CD4-positive, alpha-beta T cell (primary cell): ENCODE measurements at places on chromosomes 12 and 14.

DNA sequence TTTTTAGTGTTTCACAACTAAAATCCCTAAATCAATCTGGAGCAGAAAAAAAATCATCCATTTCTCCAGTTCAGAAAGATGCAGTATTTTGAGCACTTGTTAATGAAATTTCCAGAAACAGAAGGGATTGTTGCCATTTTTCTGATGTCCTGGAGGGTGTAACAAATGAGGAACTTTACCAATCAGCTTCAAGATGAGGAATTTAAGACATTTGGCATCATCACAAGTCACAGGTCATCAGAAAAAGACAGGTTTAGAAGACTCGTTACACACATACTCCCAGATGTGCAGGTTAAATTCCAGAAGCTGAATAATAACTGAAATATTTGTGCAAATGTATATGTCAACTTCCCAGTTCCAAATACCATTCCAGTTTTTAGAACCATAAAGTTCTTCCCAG lies 482 bp upstream of the PSMC1 start:
- H3K27ac ChIP-seq = no peak overlapping the region
- no peak for DNase-seq
- H3K36me3 ChIP-seq = peaks cover 14% of the 10 kb centered on the region

- no peak for DNase-seq
- no peaks in the 10 kb centered on the region for H3K27me3 ChIP-seq
- no peaks in the 10 kb centered on the region for H3K36me3 ChIP-seq
- H3K27ac ChIP-seq = no peak overlapping the region
- no peaks in the 10 kb centered on the region for H3K4me1 ChIP-seq
Measured at GRCh38 chr12:131017477-131017991, 63.8 kb downstream of the ADGRD1 start.

- H3K27me3 ChIP-seq = no peaks in the 10 kb centered on the region
- no peak for DNase-seq
- H3K4me3 ChIP-seq = no peak overlapping the region
- no peaks in the 10 kb centered on the region for H3K4me1 ChIP-seq
- H3K27ac ChIP-seq = no peak overlapping the region
Measured at GRCh38 chr14:32304296-32304695, 24.8 kb upstream of the AKAP6 start.

- H3K27ac ChIP-seq = no peak overlapping the region
- H3K27me3 ChIP-seq = no peaks in the 10 kb centered on the region
- peaks cover 72% of the 10 kb centered on the region for H3K36me3 ChIP-seq
- no peak overlapping the region for H3K4me3 ChIP-seq
- DNase-seq = no peak
Measured at GRCh38 chr12:113932381-113933196, 33.5 kb downstream of the RBM19 start.

- H3K4me1 ChIP-seq = no peaks in the 10 kb centered on the region
- H3K27me3 ChIP-seq = no peaks in the 10 kb centered on the region
- no peak for DNase-seq
- H3K4me3 ChIP-seq = no peak overlapping the region
Measured at GRCh38 chr12:32083489-32083888, 23.2 kb upstream of the BICD1 start.

DNA sequence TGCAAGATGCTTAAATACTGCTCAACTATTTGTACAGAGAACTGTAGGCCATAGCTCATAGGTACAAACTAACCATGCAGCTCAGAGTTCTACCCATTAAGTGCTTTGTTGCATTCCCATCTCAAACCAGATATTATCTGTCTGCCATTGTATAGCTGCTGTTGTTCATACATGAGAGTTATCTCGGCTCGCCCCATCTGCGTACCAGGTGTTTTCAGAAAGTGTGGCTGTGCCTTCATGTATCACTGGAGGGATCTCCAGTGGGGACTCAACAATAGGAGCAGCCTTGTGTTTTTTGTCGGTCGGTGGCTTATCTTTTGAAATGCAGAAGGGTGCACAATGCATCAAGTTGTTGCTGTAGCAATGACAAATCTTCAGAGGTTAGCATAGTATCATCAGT lies 678.3 kb downstream of the RERGL start:
- H3K27me3 ChIP-seq = no peaks in the 10 kb centered on the region
- H3K36me3 ChIP-seq = no peaks in the 10 kb centered on the region
- no peak overlapping the region for H3K4me3 ChIP-seq
- H3K27ac ChIP-seq = no peak overlapping the region
- DNase-seq = no peak

DNA sequence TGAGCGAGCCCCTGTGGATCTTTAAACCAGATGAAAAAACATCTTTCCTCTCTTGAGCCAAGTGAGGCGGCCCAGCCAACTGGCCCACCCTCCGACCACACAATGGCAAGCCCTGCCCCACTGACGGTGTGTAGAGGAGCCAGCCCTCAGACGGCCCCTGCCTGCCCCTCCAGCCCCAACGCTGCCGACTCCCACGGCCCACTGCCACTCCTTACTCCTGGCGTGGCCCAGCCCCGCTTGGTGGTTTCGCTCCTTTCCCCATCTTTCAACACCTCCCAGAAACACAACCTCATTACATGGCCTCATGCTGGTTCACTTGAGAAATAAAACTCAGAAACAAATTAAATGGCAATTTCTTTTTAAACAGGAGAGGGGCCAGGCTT lies 80.6 kb upstream of the DICER1 start:
- no peaks in the 10 kb centered on the region for H3K36me3 ChIP-seq
- H3K4me1 ChIP-seq = no peaks in the 10 kb centered on the region
- no peak overlapping the region for H3K27ac ChIP-seq

DNA sequence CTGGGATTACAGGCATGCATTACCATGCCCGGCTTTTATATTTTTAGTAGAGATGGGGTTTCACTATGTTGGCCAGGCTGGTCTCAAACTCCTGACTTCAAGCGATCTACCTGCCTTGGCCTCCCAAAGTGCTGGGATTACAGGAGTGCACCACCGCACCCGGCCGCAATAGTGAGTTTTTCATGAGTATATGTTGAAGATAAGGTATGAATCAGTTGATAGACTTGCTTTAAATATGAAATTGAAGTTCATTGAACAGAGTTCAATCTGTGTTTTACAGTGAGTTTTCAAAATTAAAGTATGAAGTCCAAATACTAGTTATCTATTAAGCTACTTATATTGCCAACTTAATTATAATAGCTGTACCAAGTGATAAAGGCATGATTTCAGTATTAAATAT lies 35.1 kb downstream of the SNAPC1 start:
- H3K27ac ChIP-seq = no peak overlapping the region
- H3K36me3 ChIP-seq = peaks cover 9% of the 10 kb centered on the region
- no peak overlapping the region for H3K4me3 ChIP-seq
- no peaks in the 10 kb centered on the region for H3K27me3 ChIP-seq

GRCh38 chr14:45686771-45687170 lies 433.8 kb upstream of the MIS18BP1 start:
- H3K27ac ChIP-seq = no peak overlapping the region
- H3K36me3 ChIP-seq = no peaks in the 10 kb centered on the region
- H3K4me1 ChIP-seq = no peaks in the 10 kb centered on the region
- DNase-seq = no peak

GRCh38 chr12:49201595-49202295 lies 12.9 kb upstream of the TUBA1A start:
- peaks cover 3% of the 10 kb centered on the region for H3K4me1 ChIP-seq
- no peak overlapping the region for H3K4me3 ChIP-seq
- H3K27ac ChIP-seq = no peak overlapping the region
- DNase-seq = no peak

DNA sequence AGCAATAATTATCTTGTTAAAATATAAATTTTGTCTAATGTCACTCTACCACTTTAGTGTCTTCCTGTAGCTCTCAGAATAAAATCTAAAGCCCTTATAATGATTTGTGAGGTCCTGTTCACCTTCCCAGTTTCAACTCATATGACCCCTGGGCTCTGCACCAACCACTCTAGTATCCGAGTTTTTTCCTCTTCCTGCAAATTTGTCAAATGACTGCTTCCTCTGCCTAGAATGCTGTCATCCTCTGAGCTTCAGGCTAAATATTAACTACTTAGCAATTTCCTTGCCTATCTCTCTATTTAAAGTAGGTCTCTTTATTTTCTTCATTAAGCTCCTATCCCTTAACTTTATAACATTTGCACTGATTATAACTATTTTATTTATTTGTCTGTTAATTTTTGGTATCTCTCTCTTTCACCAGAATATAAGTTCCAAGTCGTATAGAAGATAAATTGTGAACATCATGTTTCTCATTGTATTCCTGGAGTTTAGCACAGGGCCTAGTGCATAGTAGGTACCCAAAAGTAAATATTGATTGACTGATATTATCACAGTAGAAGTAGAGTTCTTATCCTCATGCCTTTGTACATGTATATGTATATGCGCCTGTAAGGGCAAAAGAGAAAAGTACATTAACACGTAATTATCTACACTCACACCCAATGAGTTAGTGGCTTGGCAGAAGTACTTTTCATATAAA lies 196.0 kb downstream of the BCAT1 start:
- no peak for DNase-seq
- no peaks in the 10 kb centered on the region for H3K36me3 ChIP-seq
- no peak overlapping the region for H3K27ac ChIP-seq
- no peaks in the 10 kb centered on the region for H3K4me1 ChIP-seq

DNA sequence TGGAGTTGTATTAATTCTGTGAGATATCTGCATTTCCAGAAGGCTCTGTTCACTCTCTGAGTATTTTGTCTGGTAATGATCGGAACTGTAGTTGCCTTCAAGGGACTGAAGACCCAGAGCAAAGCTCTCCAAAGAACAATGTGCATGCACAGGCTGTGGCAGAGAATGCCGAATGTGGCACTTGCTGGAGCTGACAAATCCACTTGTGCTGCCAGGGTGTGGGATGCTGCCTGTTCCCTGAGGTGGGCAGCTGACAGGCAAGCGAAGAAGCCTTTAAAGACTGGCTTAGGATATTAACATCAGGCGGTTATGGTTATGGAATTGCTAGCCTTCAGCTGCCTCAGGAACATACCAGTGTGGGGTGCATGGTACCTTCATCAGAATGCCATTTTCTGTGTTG lies 419.9 kb upstream of the ATP2B1 start:
- no peaks in the 10 kb centered on the region for H3K27me3 ChIP-seq
- no peaks in the 10 kb centered on the region for H3K4me1 ChIP-seq
- H3K4me3 ChIP-seq = no peak overlapping the region
- H3K36me3 ChIP-seq = no peaks in the 10 kb centered on the region

DNA sequence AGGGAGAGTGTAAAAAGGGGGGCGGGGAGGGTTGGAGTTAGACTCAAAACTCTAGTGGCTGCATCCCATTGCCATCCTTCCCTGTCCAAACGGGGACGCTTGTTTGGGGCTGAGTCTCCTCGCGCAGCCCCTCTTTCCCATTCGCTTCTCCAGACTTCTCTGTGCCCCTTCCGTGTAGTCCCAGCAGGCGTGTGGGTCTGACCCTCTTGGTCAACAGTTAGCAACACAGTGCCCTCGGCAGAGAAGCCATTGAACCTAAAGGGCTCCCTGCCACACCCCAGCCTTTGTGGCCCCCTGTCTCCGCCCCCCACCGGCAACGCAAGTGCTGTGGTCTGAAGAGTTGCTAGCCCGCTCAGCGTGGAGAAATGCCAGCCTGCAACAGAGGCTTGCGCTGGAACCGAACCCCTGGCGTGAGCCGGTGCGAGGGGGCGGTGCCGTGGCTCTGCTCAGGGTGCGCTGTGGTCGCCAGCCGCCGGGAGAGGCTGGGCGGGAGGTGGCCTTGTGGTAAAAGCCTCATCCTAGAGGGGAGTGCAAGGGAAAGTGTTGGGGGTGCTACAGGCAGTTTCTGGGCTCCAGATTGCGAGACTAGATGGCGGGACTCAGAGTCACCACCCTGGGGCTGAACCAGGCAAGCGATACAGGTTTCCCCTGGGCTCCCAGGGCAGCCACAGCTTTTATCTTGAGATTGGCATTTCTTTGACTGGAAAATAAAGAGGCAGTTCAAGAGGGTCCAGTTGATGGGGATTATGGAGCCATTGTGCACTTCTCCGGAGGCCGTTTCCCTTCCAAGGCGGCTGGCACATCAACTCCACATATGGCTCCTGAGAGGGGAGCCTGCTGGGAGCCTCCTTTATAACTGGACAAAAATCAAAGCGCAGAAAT lies 2.1 kb downstream of the PLXNC1 start:
- no peaks in the 10 kb centered on the region for H3K27me3 ChIP-seq
- no peaks in the 10 kb centered on the region for H3K36me3 ChIP-seq
- H3K27ac ChIP-seq = no peak overlapping the region
- peak overlapping the region; percentile 57 for H3K4me3 ChIP-seq

- H3K27ac ChIP-seq = peak overlapping the region; percentile 77
- H3K27me3 ChIP-seq = no peaks in the 10 kb centered on the region
- peak overlapping the region; percentile 32 for H3K4me3 ChIP-seq
- DNase-seq = peak; percentile 89
- peaks cover 52% of the 10 kb centered on the region for H3K4me1 ChIP-seq
Measured at GRCh38 chr14:97602438-97603117, 805.4 kb downstream of the VRK1 start.

DNA sequence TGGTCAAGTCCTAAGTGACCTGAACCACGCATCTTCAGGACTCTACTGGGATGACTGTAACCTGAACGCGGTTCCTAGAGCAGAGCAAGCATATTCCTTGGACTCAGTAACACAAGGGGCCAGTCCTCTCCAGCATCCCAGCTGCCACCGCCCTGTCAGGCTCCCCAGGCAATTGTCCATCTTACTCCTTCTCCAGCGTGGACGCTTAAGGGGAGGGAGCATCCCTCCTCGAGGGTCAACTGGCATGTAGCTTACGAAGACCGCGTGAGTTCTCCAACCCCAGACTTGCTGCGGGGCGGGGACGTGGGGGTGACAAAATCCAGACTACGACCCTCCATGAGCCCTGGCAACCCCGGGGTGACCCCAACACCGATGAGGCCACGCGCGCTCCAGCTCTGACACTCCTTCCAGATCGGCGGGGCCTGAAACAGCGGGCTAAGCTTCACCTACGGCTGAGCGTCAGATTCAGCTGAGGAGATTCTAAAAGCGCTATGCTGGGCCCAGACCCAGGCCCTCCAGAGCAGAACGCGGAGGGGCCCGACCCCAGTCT lies 846 bp upstream of the MTHFD1 start:
- H3K27ac ChIP-seq = peak overlapping the region; percentile 4
- H3K27me3 ChIP-seq = no peaks in the 10 kb centered on the region
- no peaks in the 10 kb centered on the region for H3K36me3 ChIP-seq
- no peak for DNase-seq
- H3K4me3 ChIP-seq = peak overlapping the region; percentile 83

GRCh38 chr12:110373025-110373424 lies 30.5 kb downstream of the ANAPC7 start:
- H3K36me3 ChIP-seq = peaks cover 58% of the 10 kb centered on the region
- no peak for DNase-seq
- H3K27ac ChIP-seq = no peak overlapping the region
- no peaks in the 10 kb centered on the region for H3K27me3 ChIP-seq
- H3K4me3 ChIP-seq = no peak overlapping the region
- no peaks in the 10 kb centered on the region for H3K4me1 ChIP-seq

GRCh38 chr14:105931808-105932483 lies 405.6 kb downstream of the TMEM121 start:
- no peak overlapping the region for H3K4me3 ChIP-seq
- peaks cover 12% of the 10 kb centered on the region for H3K27me3 ChIP-seq
- no peak overlapping the region for H3K27ac ChIP-seq
- DNase-seq = no peak
- H3K4me1 ChIP-seq = no peaks in the 10 kb centered on the region

- no peaks in the 10 kb centered on the region for H3K36me3 ChIP-seq
- DNase-seq = no peak
- H3K4me3 ChIP-seq = no peak overlapping the region
Measured at GRCh38 chr12:40692765-40693206, 547 bp downstream of the CNTN1 start.
